ENCODE measurements at places on chromosomes 4 and X.

DNA sequence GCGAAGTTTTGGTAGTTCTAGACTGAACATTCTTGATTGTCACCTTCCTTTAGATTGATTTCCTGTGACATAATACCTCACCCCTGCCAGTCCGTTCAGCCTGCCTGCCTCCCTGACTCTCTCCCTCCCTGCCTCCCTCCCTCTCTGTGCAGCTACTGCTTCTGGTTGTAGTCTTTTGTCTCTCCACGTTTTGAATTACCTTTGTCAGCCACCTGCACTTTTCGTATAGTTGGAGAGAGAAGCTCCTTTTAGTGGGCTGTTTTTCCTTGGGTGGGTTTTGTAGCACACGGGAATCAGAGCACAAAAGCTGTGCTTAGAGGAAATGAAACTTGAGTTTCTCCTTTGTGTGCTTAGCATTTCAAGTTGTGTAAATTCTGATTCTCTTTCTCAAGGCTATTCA lies 32.6 kb upstream of the MSMO1 start:
- DNase-seq: no peak

- DNase-seq: no peak
Observed at GRCh38 chr4:114320126-114320525, 278.5 kb upstream of the UGT8 start.

DNA sequence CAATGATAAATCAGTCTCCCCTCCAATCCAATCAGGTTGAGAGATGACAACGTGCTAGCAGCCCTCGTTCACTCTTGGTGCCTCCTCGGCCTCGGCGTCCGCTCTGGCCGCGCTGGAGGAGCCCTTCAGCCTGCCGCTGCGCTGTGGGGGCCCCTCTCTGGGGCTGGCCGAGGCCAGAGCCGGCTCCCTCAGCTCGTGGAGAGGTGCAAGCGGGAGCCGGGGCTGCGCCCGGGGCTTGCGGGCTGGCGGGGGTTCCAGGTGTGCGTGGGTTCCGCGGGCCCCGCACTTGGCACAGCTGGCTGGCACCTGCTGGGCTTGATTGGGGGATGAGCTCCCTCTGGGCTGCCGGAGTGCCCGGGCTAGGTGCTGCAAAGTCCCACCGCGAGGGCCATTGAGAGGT lies 40.9 kb upstream of the PRSS48 start:
- no peak for DNase-seq

DNA sequence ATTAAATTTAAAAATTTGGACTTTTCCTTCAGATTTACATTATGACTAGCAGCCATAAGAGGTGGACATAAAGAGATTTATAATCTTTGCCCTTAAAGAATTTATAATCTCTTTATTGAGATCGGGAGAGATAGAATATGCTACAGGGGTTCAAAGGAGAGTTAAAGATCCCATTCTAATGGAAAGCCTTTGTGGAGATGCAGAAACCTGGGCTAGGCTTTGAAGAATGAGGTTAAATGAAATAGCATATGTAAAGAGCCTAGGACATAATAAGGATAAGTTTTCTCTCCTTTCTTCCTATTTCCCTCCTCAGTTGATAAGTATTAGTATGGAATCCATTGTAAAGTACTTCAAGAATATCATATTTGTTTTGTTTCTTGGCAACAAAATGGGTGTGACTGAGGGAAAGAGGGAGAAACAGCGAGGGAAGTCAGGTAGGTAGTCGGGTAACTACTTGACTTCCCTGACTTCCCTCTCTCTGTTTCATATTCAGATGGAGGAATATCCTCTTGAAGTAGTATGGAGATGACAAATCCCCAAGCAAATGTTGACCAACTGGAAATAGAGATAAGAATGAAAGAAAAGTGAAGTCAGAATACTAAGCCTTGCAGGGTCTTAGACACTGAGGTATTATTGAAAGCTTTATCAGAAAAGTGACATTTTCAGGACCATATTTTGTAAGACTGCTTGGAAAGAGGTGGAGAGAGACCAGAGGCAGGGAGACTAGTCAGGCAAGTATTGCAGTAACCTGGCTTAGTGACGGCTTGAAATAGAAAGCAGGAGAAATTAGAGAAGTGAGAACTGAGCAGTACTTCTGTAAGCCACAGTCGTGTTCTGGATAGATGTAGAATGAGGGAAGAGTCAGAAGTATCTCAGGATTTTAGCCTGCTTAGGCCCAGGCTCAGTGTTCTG lies 82.9 kb downstream of the PDLIM5 start:
- DNase-seq: no peak

DNA sequence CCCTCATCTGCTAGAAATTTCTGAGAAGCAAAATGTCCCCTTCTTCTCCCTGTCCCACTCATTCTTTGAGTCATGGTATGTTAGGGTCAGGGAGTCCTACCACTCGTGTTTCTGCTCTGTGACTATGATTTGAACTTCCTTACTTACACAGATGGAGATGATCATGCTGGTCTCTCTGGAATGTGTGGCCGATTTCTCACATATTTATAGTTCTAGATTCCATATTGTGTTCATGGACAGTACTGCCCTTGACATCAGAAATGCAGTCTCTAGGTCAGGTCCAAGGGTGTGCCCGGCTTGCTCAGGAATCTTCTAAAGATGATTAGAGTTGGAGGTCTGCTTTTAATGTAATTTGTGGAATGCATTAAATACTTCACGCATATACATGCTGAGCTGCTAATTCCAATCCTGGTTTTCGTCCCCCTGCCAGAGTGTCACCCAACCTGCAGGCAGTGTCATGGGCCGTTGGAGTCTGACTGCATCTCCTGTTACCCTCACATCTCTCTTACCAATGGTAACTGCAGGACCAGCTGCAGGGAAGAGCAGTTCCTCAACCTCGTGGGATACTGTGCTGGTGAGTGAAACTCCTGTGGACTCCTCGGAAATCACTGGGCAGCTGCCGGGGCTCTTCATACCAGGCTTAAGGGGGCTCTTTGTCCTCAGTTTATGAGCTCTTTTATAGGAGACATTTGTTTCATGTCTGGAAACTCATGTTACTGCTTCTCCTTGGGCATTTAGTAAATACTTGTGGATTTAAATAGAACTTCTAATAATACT lies 214.1 kb upstream of the ANXA3 start:
- no peak for DNase-seq

DNA sequence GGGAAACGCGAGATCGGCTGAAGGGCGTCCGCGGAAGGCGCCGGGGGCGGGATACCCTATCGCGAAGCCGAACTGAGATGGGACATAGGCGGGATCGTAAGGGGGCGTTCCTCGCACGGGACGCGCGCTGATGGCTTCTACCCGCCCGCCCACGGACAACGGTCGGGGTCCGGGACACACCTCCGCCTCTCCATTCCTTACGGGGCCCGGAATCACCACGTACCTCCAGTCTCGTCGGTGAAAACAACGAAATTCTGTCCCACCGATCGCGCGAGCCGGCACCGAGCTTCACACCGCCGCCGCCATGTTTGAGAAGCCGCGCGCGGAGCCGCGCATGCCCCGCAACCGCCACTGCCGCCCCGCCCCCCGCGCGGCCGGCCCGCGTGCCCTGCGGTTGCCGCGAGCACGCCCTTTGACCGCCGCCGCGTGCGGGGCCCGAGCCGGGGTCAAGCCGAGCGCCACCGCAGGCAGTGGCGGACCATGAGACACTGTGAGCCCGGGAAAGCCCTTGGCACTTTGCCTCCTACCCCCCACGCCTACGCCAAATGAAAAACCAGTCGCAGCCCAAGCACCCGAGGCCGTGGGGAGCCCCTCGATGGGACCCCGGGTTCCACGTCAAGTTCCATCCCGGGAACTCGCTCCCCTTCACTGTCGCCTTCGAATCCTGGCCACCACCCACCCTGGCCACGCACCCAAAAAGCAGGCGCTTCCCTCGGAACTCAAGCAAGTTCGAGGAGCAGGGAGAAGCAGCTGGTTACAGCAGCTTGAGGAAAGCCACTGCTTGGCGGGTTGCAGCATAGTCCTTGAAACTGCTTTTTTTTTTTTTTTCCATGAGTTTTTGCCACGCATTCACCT lies at the start of gene SCML2:
TSS of gene SCML2 (minus strand) at position 320 of the 855 bp plus-strand sequence. CDS start 20,617 bp downstream, outside the sequence.
- DNase-seq: peak; percentile 76

GRCh38 chrX:56759736-56760409 lies 30.8 kb downstream of the NBDY start:
- no peak for DNase-seq

DNA sequence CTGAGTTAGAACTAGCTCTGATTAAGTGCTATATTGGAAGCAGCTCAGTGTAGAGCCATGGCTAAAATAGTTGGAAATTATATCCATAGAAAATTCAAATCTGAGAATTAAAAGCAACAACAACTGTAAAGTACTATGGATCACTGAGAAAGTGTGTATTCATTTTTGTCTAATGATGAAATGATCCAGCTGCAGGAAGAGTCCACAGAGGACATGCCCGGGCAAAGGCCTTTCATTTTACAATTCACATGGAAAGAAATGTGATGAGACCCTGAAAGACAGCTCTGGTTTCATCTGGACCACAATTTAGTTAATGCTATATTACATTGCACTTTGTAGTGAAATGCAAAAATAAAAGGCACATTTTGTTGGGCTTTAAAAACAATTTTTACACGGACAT lies 196.8 kb upstream of the FAT1 start:
- peak; percentile 25 for DNase-seq

DNA sequence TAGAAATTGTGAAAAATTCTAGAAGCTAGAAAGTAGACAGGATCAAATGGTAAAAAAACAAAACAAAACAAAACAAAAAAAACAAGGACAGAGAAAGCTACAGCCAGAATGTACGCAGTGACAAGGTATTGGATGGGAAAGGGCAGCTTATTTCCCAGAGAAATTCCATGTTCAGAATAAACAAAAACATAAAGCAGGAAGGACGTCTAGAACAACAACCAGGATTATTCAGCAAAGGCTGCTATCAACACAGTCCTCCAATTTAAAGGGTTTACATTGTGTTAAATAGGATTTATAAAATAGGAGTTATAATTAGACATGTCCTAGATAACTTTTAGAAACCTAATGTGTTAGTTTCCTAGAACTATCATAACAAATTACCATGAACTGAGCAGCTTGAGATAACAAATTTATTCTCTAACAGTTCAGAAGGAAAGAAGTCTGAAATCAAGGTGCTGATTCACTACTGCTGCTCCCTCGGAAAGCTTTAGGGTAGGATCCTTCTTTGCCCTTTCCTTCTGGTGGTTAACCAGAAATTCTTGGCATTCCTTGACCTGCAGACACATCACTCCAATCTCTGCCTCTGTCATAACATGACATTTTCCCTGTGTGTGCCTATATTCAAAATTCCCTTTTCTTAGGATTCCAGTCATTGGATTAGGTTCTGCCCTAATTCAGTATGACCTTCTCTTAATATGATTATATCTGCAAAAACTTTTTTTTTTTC lies 175.6 kb downstream of the SNCA start:
- DNase-seq: peak; percentile 6

DNA sequence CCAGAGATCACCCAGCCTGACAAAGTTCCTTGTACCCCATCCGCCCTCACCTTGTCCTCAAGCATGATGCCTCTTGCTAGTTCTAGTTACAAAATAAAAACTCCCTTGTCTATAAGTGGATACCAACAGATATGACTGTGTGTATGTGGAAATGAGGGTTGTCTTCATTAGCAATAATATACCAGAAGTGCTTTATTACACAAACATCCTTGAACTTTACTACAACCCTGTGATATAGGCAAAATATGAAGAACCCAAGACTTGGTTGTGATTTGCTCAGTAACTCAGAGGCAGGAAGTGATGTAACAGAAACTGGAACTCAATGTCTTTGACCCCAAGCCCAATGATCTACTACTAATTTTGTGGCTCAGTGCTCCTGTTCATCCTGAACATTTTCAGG lies 97.6 kb downstream of the AKAP4 start:
- no peak for DNase-seq

DNA sequence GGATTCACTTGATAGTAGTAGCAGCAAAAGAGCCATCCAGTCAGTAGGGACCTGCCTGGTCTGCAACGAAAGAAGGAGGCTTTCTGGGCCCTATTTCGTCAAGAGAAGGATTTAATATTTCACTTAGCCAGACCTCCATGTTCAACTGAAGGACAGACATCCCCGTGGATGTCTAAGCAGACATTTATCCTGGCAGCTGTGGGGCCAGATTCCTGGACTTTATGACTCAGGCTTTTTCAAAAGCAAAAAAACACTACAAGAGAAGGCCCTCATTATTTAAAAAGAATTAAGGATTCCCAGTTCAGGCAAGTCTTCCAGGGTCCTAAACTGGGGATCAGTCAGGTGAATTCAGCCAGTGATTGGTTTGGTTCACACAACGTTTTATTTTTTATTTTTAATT lies 88.5 kb upstream of the TSPAN5 start:
- no peak for DNase-seq

All from eye (tissue), 1 donor.